ENCODE measurements at places on chromosomes 7 and 10.

DNA sequence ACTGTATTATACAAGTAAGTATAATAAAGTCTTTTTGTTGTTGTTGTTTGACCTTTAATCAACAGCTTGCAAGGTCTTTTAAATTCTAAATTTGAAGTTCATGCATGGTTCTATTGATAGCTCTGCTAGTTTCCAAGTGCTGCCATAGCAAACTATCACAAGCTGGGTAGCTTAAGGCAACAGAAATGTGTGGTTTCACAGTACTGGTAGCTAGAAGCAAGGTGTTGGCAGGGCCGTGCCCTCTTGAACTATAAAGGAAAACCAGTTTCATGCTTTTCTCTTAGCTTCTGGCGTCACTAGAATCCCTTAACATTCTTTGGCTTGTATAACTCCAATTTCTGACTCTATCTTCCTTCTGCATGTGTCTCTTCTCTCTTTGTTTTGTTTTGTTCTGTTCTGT is 1021.9 kb upstream of the AUTS2 start:
- no peak for DNase-seq

- DNase-seq: no peak
Measured at GRCh38 chr7:151889406-151890354, 12.8 kb upstream of the PRKAG2 start.

DNA sequence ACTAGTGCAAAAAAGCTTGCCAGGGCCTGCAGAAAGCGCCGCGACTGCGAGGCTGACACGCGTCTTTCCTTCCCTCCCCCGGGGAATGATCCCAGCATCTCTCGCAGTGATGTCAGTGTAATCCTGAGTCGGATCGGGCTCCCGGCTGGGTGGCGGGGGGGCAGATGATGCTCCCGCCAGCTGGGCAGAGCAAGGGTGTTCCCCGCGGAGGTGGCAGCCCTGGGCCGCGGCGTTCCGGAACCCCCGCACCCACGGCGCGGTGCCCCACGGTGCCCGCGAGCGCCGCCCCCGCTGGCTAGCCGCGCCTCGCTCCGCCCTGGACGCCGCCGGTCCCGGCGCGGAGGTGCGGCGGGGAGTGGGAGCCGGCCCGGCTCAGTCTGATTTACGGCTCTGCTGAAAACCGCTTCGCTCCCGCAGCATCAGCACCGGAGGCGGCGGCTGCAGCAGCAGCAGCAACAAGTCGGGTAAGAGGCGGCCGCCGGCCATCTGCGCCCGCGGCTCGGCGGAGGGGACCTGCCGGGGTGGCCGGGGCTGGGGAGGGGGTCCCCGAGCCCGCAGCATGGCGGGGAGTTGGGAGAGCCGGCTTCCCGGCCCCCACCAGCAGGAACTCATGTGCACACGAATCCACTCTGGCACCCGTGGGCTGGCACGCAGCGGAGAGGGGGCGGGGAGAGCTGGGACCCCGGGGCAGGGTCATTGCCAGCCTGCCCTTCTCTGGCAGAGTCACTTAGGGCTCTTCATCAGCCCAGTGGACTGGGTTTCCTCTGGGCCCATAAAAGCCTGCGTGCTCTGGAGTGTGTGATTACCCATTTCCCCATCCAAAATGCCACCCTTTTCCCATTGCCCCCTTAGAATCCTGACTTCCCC is at the start of gene ZNF365:
ZNF365 (plus strand) TSS at position 375 of the 867 bp plus-strand sequence. CDS start 1,825 bp downstream, outside the sequence.
- no peak for DNase-seq

DNA sequence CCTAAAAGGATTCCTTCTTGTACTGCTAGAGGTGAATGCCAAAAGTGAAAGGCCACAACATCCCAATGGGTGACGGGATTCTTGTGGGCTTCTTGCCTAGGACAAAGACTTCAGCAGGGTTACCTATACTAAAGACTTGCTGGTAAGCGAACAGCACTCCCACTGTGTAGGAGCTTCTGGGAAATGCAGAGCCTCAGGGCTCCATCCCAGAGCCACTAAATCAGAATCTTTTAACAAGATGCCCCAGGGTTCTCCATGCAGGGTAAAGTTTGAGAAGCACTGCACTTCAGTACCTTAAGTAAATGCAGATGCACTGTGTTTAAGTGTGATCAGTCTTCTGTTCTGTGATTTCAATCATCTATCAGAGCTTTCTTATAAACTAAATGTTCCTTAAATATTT is 266.9 kb upstream of the KLF14 start:
- DNase-seq: no peak

DNA sequence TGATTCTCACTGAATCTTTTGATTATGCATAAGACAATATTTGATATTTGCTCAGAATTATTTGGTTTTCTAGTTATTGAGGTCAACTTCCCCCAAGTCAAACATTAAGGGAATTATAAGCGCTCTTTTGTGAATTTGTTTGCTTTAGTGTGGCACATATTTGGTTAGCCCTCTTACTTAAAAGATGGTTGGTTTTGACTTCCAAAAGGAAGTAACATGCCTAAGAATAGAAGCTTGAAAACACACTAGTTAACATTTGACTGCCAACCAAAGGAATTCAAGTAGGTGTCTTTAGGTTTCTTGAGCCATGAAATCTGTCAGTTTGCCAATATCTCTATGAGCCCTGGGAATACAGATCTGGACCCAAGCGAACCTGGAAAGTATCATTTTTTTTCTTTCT is 24.9 kb downstream of the STEAP4 start:
- DNase-seq: no peak

- DNase-seq: no peak
Measured at GRCh38 chr7:134196439-134196838, 69.3 kb downstream of the LRGUK start.

GRCh38 chr10:77036993-77037734 is 600.4 kb downstream of the KCNMA1 start:
- DNase-seq: no peak

DNA sequence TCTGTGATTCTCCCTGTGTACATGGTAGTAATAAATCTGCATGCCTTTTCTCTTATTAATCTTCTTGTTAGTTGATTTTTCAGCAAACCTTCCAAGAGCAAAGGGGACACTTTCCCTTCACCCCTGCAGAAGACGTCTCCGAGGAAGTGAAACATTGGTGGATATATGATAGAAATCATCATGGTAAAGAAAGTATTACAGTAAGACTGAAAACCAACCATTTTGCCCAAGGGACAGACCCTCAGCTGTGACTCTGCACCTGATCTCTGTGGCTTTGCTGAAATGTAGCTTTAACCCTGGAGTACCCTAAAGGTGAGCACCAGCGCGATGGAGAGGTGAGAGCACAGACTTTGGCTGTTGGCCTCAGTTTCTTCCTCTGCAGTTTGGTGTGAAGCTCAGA is 32.8 kb upstream of the MYO3A start:
- DNase-seq: no peak

DNA sequence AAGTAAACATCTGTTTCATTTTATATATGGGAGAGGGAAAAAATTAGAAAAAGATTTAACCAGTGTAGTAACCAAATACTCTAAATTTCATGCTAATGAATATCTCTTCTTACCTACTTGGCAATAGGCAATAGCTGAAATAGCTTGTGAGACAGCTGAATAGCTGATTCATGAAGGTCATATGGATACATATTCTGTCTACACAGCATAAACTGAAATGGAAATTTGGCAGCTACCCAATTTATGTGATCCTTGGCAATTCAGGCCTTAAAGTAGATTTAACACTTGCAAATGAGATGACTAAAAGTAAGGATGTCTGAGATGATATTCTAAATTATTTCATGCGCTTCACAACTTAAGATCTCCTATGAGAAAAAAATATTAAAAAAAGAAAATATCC is 261.2 kb upstream of the SEMA3A start:
- no peak for DNase-seq

DNA sequence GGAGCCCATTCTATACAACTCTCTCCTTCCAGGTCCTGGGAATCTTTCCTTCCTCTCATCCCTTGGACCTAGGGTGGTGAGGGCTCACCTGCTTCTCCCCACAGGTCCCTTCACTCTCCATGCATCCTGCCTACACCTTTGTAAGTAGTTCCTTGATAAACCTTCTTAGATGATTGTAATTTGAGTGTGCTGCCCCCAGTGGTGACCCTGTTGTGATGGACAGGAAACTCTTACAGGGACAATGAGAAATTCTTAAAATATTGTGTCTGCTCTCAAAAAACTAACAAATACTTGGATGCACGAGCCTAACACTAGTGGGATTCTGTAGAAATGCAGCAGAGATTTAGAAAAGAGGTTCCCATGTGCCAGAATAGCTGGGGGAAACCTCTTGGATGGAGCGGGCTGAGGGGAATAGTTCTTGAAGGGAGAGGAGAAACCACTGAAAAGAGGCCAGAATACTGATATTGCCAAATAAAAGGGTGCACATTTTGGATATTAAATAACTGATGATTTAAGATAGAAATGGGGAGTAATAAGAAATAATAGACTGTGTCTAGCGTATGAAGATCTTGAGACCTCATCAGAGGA is 6.7 kb upstream of the PAXIP1 start:
- no peak for DNase-seq

- DNase-seq: no peak
Measured at GRCh38 chr7:1942941-1943289, 272.8 kb downstream of the ELFN1 start.

- DNase-seq: no peak
Measured at GRCh38 chr10:125627646-125628045, 55.3 kb downstream of the TEX36 start.

Data from stimulated activated CD8-positive, alpha-beta memory T cell treated with anti-CD3 and anti-CD28 coated beads, Interleukin-4, amount 100 ng/mL, for 4 hours (primary cell).